Esophagus mucosa (tissue), 1 donor: ENCODE measurements at places on chromosomes 6 and 20. TPM values are rescaled to one million over a fixed set of nuclear protein-coding genes. Genes with fewer than 3 reads are reported as not detected.
A peak's percentile ranks its signal among the peaks of the same experiment; 100 is the strongest.

The HLA-F gene
- total RNA-seq = 6.8 TPM

The MYCT1 gene
- total RNA-seq = 1.6 TPM

DNA sequence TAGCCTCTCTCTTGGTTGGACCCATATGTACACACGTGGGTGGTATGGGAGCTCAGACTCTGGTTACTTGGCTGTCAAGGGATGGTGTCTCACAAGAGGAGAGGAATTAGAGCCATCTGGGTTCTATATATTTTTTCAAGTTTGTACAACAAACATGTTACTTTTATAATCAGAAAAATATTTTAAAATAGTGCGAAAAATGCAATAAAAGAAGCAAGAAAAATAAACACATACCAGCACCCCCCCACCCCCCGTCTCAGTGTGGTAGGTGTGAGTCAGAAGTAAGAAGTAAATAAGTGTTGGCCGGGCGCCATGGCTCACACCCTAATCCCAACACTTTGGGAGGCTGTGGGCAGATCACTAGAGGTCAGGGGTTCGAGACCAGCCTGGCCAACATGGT, 2.1 kb upstream of the TIAM2 start:
- no peak for ATAC-seq

DNA sequence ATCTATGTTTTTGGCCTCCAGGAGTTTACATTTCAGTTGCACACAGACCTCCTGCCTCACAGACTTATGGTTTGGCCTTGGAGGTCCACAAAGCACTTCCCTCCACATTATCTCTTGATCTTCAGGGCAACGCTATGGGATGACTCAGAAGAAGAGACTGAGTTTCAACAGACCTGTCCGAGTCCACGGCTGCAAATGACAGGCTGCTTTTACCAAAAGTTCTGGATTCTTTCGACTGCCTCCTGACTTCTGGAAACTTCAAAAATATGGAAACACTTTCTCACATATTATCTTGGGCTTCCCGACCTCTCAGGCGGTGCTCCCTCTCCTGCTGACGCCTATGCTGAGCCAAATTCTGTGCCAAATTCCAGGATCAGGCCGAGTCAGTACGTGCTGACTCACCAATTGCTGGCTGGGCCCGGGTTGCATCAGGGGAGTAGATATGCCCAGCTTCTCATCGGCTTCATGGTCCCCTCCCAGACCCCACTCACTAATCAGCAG, 190.2 kb downstream of the BMP7 start:
- peak; percentile 79 for ATAC-seq

DNA sequence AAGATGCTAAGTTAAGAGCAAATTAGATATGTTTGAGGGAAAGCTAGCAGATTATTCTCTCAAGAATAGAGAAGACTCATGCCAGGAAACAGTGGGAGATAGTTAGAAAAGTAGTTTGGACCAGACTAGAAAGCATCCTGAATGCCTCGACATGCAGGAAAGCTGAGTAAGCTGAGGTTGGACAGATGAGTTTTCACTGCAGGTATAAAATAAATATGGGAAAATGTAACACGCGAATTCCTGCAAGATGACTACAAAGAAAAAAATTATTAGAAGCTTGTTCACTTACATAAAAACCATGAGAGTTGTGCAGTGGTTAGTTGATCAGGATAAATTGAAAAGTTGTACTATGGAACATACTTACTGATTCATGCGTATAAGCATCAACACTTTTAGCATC, 484.2 kb upstream of the MANEA start:
- ATAC-seq = no peak
